ENCODE measurements at places on chromosomes 12 and 14.

DNA sequence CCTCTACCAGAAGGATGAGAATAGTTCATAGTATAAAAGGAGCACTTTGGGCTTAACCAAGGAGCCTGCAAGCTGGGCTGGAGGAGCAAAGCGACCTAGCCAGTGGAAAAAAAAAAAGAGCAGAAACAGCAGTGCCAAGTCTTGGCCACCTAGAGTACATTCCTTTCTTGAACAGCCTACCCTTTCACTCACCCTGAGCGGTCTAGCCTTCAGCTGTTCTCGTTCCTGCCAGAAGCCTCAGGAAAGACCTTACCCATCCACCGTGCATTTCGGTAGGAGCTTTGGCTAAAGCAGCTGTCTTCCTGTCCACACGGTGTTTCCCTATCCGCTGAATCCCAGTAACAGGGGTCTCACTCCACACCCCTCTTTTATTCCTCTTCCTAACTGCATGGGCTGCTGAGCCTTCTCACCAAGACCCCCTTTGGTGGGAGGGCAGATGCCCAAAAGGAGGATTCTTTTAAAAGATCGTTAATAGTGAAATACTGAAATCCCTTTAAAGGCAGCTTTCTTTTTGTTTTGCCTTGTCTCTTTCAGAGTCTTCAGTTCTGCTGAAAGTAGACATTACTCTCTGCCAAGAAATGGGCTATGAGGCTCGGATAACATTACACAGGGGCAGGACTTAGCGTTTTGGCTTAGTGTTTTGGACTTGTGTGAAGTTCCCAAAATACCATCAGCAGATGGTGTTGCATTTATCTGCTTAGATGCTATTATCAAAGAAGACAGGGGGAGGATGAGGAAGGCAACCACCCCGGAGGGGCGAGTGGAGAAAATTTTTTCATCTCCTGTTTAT lies 88.5 kb upstream of the METAP2 start:
- no peak for DNase-seq

- DNase-seq: no peak
Observed at GRCh38 chr12:132111654-132112304, 32.3 kb downstream of the DDX51 start.

- DNase-seq: no peak
Observed at GRCh38 chr12:108881953-108882352, 2.1 kb downstream of the DAO start.

DNA sequence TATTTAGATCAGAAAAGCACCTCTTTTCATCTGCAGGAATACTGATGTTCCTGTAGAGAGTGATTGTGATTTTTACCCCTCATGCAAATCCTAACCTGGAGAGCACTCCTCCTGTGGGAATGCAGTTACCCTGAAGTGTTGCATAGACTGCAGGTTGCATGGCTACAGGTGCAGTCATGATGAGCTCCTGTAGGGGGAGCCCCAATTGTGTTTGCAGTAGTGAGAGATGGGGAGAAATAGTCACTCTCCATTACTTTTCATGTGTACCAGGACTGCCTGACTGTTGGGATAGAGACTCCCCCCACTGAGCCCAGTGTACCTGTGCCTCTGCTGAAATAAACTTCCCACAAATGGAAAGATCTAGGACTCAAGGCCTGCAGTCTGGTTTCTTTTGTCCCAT lies 1086.5 kb downstream of the SLC6A15 start:
- no peak for DNase-seq

DNA sequence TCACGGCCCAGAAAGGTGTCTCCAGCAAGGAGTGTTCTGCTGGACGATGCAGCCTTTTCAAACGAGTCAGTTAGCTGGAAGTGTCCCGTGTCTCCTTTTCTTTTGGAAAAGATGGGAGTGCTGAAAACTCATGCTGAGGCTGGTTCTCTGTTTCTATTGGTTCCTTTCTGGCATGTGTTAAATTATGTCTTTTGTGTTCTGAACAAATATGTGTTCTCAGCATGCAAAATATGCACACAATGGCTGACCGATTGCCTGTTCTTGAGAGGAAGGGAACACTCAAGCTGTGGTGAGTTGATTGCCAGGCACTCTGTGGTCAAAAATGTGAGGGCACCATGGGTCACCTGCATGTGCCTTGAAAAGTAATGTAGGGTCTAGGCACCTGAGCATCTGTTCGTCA lies 181.3 kb downstream of the CACNA1C start:
- DNase-seq: no peak
